ENCODE measurements at places on chromosomes 11 and 22.

- no peak for DNase-seq
These were observed 29.0 kb downstream of the PGR start for GRCh38 chr11:101100601-101101000.

DNA sequence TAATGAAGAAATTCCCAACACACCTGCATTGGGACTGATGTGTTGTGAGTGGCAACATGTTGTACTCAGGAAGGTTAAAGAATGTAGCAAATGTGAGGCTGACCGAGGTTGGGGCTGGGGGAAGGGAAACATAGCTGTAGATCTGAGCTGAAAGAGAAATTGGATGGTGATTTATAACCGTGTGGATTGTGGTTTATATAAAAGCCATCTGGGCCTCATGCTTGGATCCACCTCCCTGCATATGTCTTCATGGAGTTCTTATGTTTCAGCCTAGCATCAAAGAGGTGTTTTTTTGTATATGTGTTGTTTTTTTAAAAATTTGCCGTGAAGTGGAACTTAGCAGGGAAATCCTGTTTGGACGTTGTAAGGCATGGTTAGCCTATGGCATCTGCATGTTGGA lies 141.3 kb downstream of the NAV2 start:
- DNase-seq: no peak

DNA sequence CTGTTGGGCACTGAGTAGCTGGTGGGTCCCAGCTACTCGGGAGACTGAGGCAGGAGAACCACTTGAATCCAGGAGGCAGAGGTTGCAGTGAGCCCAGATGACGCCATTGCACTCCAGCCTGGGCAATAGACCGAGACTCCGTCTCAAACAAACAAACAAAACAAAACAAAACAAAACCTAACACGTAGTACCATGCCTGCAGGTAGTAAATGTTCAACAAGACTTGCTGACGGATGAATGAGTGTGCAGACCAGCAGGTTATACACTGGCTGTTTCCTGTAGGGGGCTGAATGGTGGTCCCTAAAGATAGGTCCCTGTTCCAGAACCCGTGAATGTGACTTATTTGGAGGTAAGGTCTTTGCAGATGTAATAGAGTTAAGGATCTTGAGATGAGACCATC lies 12.8 kb upstream of the MRGPRD start:
- no peak for DNase-seq

DNA sequence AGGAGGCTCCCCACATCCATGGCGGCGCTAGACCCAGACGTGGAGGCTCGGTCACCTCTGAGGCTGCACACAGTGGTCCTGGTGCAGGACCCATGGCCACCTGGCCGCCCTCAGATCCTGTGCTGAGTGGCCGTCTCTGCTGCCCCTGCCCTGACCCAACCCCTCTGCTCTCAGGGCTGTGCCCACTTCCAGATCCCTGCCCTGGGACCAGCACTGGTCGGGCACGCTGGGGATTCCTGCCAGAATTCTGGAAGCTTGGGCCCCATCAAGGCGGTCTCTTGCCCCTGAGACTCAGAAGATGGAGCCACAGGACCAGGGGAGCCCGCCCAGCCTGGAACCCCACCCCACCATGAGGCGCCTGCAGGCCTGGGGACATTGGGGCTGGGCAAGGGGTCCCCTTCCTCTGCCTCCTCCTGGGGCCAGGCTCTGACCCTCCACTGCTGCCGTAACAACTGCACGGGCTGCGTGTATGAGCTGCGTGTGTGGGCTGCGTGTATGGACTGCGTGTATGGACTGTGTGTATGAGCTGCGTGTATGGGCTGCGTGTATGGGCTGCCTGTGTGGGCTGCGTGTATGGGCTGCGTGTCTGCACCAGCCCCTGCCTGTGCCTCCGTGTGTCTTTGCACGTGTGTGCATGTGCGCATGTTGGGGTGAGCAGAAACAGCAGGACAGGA lies 48.7 kb downstream of the IGLL1 start:
- DNase-seq: no peak

DNA sequence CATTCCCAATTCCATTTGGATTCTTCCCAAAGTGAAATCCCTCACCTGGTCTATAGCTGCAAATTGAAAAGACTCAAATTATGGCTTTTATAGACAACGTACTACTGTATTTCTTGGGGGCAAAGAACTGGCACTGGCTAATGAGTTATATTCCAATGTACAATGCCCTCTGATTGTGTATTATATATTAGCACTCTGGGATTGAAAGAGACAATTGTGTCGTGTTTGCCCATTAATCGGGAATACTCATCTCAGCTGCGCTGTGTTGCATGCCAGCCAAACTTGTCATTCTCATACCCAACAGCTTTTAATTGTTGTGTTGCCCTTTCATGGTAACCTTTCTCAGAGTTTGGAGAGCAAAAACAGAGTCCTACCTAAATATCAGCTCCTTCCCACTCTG lies 55.0 kb upstream of the ZBTB44 start:
- DNase-seq: no peak

DNA sequence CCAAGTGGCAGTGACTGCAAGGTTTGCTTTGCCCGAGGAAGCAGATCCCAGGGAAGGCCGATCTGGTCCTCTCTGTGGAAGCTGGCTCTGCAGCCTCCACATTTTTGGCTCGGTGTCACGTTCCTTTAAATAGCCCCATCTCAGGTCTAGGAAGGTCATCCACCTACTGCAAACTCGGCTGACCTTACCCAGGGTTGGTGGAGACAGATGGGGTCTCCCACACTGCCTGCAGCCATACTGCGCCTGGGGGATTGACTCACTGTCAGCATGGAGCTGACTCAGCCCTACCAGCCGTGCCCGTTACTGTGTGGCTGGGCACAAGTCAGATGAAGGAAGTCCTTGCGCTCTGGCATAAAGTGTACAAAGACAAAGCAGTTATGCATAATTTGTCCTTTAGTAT lies 16.9 kb downstream of the CDPF1 start:
- no peak for DNase-seq

DNA sequence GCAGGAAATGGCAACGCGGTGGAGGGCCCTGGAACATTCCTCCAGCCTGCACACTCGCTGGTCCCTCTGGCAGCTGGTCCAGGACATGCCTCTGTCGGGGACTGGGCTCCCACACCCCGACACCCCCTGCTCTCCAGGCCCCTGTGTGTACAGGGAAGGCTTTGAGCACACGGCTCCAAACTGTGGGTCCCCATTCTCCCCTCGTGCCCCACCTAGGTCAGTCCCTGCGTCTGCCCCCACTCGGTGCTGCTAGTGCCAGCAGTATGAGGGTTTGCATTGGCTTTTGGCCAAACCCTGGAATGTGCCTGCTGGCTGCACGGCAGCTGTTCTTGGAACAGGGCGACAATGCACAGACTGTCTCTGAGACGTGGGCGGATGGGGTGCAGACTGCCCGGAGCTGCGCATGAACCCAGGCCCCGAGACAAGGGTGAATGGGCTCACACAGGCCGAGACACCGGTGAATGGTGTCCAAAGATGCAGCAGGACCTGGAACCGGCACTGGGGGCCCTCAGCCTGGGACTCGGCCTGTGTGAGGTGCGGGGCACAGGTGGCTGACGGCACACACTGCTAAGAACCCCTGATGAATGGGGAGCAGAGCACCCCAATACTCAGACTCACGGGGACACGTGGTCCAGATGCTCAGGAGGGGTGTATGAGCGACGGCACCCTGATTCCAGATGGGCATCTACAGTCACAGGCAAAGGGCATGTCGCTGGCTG lies 7.5 kb upstream of the SYT8 start:
- DNase-seq: no peak

DNA sequence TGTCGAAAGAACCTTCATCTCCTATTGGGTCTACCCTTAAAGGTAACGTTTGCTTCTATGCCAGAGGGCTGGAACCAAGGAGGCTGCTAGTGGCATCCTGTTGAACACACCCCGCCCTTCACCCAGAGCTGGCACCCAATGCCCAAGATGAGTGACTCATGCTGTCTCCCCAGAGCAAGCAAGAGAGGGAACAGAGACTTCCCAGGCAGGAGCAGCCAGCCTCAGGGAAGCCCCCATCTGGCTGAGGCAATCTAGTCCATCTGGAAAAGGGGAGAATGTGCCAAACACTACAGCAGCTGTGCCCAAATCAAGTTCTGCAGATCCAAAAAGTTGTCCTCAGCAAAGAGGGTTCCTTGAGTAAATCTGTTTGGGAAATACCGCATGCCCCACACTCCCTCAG lies 91.9 kb upstream of the TP53I11 start:
- no peak for DNase-seq

Data from activated CD4-positive, alpha-beta T cell treated with anti-CD3 and anti-CD28 coated beads for 48 hours (primary cell).